ENCODE measurements at places on chromosomes 7 and 10.

- H3K27ac ChIP-seq, result no peak overlapping the region
- no peak for DNase-seq
- H3K4me1 ChIP-seq, result no peaks in the 10 kb centered on the region
- no peaks in the 10 kb centered on the region for H3K27me3 ChIP-seq
Measured at GRCh38 chr7:4726566-4726965, 44.5 kb downstream of the FOXK1 start.

GRCh38 chr7:17339139-17339538 lies 40.7 kb downstream of the AHR start:
- no peaks in the 10 kb centered on the region for H3K27me3 ChIP-seq
- H3K27ac ChIP-seq, result no peak overlapping the region
- H3K4me3 ChIP-seq, result no peak overlapping the region
- peaks cover 90% of the 10 kb centered on the region for H3K36me3 ChIP-seq
- H3K4me1 ChIP-seq, result no peaks in the 10 kb centered on the region
- DNase-seq, result no peak

DNA sequence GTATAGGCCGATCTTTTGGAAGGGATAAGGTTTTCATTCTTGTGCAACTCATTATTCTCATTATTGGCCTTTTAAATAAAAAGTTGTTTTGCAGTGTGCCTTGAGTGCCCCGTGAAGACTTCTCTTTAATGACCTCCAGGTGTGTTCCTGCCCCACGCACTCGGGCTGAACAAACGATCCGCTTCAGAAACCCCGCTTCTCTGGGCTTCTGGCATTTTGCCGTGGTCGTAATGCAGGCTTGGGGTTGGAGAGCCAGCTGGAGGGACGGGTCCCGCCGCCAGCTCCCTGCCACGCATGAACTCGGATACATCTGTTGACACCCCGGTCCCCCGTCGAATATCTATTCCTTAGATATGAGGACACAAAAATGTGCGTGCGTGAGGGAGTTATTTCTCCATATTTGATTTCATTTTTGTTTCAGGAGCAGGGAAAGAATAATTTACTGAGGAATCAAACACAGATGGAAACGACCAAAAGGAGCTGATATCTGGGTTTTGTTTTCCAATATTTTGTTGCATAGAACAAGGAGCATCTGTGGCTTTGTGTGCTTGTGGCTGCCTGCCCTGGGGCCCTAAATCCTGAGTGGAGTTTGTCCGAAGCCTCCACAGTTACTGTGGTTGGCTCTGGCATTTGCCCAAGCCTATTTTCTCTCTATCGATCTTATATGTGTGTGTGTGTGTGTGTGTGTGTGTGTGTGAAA lies 17.0 kb upstream of the TTYH3 start:
- H3K4me1 ChIP-seq, result no peaks in the 10 kb centered on the region
- no peaks in the 10 kb centered on the region for H3K27me3 ChIP-seq
- no peak for DNase-seq
- no peak overlapping the region for H3K4me3 ChIP-seq
- H3K36me3 ChIP-seq, result no peaks in the 10 kb centered on the region

- H3K4me1 ChIP-seq, result peaks cover 14% of the 10 kb centered on the region
- no peak overlapping the region for H3K27ac ChIP-seq
- no peaks in the 10 kb centered on the region for H3K36me3 ChIP-seq
- H3K4me3 ChIP-seq, result no peak overlapping the region
- no peaks in the 10 kb centered on the region for H3K27me3 ChIP-seq
Measured at GRCh38 chr10:28296023-28296422, 6.8 kb downstream of the MPP7 start.

- H3K27me3 ChIP-seq, result no peaks in the 10 kb centered on the region
- H3K4me3 ChIP-seq, result no peak overlapping the region
- H3K36me3 ChIP-seq, result no peaks in the 10 kb centered on the region
- no peak for DNase-seq
- no peak overlapping the region for H3K27ac ChIP-seq
Measured at GRCh38 chr10:124348801-124349200, 69.9 kb downstream of the OAT start.

GRCh38 chr10:130341356-130341755 lies 205.2 kb downstream of the GLRX3 start:
- DNase-seq, result no peak
- no peaks in the 10 kb centered on the region for H3K4me1 ChIP-seq
- no peaks in the 10 kb centered on the region for H3K36me3 ChIP-seq
- H3K4me3 ChIP-seq, result no peak overlapping the region
- H3K27ac ChIP-seq, result no peak overlapping the region
- H3K27me3 ChIP-seq, result no peaks in the 10 kb centered on the region

DNA sequence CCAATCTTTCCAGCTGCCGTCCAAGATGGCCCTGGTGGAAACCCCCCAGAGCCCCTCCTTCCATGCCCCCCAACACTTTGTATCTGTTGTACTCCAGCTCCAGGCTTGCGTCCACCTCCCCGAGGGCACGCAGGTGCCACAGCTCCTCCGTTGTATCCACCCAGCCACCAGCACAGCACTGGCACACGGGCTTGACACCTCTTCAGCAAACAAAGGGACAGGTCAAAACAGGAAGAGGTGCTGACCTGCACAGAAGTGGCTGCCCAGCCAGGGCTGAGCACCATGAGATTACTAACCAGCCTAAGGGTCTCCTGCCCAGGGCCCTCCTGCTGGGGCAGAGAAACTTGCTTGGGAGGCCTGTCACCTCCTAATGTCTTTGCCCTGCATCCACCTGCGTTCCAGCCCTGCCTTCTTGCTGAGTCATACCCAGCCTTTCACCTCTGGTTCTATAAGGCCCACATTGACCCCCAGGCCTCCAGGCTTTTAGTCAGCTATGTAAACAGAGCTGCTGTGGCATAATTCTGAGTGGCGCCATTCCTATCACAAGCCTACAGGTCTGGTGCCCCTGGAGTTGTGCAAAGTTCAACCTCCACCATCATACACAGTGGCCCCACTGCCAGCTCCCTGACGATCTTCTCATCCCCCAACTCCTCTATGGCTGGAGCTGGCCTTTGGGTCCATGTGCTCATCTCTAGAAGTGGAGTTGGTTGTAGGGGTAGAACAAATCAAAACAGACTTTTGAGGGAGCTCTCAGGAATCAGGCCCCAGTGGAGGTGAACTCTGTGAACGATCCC lies 20.9 kb downstream of the SLC29A3 start:
- DNase-seq, result peak; percentile 82
- H3K4me3 ChIP-seq, result no peak overlapping the region
- H3K4me1 ChIP-seq, result peaks cover 16% of the 10 kb centered on the region
- H3K27ac ChIP-seq, result peak overlapping the region; percentile 8
- H3K36me3 ChIP-seq, result no peaks in the 10 kb centered on the region
- no peaks in the 10 kb centered on the region for H3K27me3 ChIP-seq

DNA sequence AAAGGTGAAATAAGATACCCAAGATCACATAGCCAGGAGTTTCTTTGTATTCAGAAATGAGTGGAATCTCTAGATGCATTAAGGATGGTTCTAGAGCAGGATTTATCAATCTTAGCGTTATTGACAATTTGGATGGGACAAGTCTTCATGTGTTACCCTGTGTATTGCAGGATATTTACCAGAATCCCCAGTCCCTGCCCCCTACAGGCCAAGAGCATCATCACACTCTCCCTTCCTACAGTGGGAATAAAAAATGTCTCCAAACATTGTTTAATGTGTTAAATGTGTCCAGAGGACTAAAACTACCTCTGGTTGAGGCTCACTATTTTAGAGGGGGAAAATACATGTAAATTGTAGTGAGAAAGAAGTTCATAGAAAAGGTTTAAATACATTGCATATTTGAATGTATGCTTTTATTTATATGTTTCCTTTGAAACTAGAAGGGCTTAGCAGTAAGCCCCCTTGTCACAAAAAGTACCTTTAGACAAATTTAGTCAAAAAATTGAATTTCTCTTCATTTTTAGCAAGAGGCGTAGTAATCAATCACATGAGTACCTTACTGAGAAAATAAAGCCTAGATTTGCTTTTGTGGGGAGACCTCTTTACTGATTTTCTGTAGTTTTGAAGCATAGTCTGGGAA lies 141.2 kb downstream of the MLLT10 start:
- H3K4me3 ChIP-seq, result no peak overlapping the region
- peaks cover under 1% of the 10 kb centered on the region for H3K4me1 ChIP-seq
- H3K36me3 ChIP-seq, result peaks cover 22% of the 10 kb centered on the region
- no peak overlapping the region for H3K27ac ChIP-seq
- DNase-seq, result no peak

GRCh38 chr10:1624240-1624639 lies 113.1 kb downstream of the ADARB2 start:
- no peaks in the 10 kb centered on the region for H3K36me3 ChIP-seq
- H3K27me3 ChIP-seq, result no peaks in the 10 kb centered on the region
- no peak for DNase-seq
- H3K27ac ChIP-seq, result no peak overlapping the region
- H3K4me3 ChIP-seq, result no peak overlapping the region

DNA sequence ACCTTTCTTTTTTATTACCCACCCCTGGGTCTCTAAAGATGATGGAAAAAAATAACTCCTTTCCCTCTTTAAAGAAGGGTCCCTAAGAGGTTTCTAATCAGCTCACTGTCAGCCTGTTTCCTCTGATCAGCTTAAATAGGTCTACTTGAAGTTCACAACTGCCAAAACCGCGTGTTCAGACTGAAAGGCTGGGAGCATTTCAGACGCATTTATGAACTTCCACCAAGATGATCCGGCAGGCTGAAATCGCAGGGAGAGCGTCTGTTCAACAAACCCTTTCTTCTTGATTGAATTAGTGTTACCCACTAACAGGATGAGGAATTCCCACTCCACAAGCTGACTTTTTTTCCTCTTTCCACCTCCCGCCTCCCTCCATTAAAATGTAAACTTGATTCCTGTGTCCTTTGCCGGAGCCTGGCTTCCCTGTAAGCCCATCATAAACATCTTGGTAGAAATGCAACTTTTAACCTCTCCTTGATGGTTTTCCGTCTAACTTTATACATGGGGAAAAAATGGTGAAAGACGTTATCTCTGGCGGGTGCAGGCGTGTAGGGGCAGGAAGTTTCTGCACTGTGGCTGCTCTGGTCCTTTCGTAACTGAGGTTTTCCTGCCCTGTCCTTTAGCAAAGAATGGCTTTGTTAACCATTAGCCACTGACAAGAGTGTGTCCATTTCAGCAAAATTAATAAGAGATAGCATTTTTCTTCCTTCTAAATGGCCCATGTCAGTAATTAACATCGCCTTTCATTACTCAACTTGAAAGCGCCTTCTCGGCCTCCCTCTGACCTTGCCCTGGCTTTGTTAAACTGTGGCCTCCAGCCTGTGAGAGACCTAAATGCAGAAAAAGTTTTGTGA lies 130.7 kb downstream of the BAMBI start:
- H3K4me3 ChIP-seq, result no peak overlapping the region
- no peak for DNase-seq
- H3K27me3 ChIP-seq, result peaks cover 6% of the 10 kb centered on the region
- no peaks in the 10 kb centered on the region for H3K4me1 ChIP-seq

GRCh38 chr7:99943641-99944496 lies 14.4 kb upstream of the GJC3 start:
- no peak for DNase-seq
- H3K4me1 ChIP-seq, result no peaks in the 10 kb centered on the region
- no peak overlapping the region for H3K27ac ChIP-seq
- no peak overlapping the region for H3K4me3 ChIP-seq
- H3K36me3 ChIP-seq, result no peaks in the 10 kb centered on the region
- no peaks in the 10 kb centered on the region for H3K27me3 ChIP-seq

DNA sequence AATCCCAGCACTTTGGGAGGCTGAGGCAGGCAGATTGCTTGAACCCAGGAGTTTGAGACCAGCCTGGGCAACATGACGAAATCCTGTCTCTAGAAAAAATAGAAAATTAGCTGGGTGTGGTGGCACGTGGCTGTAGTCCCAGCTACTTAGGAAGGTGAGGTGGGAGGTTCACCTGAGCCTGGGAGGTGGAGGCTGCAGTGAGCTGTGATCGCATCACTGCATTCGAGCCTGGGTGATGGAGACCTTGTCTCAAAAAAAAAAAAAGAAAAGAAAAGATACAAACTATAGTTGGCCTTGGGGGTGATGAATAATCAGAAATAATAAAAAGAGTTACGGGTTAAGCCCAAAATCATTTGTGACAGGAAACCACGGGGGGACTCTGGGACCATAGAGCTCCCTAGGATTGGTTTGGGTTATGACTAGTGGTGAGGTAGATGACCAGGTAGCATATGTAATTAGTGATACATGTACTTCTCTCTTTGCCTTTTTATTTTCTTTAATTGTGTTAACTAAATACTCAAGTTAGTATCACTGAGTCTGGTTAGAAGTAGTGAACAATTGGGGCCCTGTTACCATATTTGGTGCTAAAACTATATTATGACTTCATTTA lies 10.4 kb upstream of the ASCC1 start:
- peaks cover 3% of the 10 kb centered on the region for H3K4me1 ChIP-seq
- peak overlapping the region; percentile 10 for H3K27ac ChIP-seq
- H3K27me3 ChIP-seq, result no peaks in the 10 kb centered on the region
- no peak for DNase-seq

DNA sequence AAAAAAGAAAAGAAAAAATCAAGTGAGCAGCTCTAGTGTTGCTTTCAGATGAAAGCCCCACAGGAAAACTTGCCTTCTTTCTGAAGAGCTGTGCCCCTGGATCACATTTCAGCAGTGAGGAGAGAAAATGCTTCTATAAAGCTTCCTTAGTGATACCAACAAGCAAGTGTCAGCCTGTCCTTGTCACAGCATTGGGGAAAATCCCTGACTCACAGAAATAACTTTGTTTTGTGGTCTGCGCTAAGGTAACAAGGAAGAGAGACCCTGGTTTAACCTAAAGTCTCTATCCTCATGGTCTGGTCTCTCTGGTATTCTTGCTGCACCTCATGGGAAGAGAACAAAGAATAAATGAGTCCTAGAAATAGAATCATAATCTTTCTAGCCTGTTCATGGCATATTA lies 885.2 kb upstream of the SORCS1 start:
- DNase-seq, result no peak
- H3K4me1 ChIP-seq, result peaks cover 10% of the 10 kb centered on the region
- no peaks in the 10 kb centered on the region for H3K27me3 ChIP-seq

DNA sequence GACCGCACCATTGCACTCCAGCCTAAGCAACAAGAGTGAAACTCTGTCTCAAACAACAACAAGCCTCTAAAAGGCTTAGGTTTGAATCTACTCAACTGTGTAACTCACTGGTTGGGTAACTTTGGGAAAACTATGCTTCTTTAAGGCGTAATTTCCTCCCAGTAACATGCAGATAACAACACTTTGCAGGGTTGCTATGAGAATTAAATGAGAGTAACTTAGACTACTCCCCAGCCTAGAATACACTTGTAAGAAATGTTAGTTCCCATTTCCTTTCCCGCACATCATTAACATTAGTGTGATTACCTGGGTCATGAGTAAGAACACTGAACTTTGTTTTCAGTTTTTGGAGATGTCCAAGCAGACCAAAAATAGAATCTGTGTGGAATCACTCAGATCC lies 5.4 kb upstream of the MYPN start:
- peak overlapping the region; percentile 29 for H3K27ac ChIP-seq
- no peak for DNase-seq
- peaks cover 45% of the 10 kb centered on the region for H3K4me1 ChIP-seq
- no peaks in the 10 kb centered on the region for H3K36me3 ChIP-seq
- H3K27me3 ChIP-seq, result no peaks in the 10 kb centered on the region

GRCh38 chr7:159028508-159029401 lies 115.9 kb downstream of the VIPR2 start:
- no peaks in the 10 kb centered on the region for H3K36me3 ChIP-seq
- peaks cover 4% of the 10 kb centered on the region for H3K4me1 ChIP-seq
- H3K27ac ChIP-seq, result no peak overlapping the region
- H3K27me3 ChIP-seq, result no peaks in the 10 kb centered on the region
- DNase-seq, result no peak

- DNase-seq, result no peak
- no peaks in the 10 kb centered on the region for H3K36me3 ChIP-seq
- no peak overlapping the region for H3K27ac ChIP-seq
- no peaks in the 10 kb centered on the region for H3K27me3 ChIP-seq
- H3K4me1 ChIP-seq, result no peaks in the 10 kb centered on the region
Measured at GRCh38 chr7:133941496-133941895, 185.6 kb upstream of the LRGUK start.

GRCh38 chr7:25795824-25796235 lies 356.2 kb upstream of the NFE2L3 start:
- no peaks in the 10 kb centered on the region for H3K4me1 ChIP-seq
- H3K27me3 ChIP-seq, result no peaks in the 10 kb centered on the region
- no peak overlapping the region for H3K27ac ChIP-seq
- no peak for DNase-seq
- H3K4me3 ChIP-seq, result no peak overlapping the region
